Activated CD8-positive, alpha-beta memory T cell treated with anti-CD3 and anti-CD28 coated beads for 1 hour (primary cell): ENCODE measurements at places on chromosomes 5 and 9.

GRCh38 chr9:108016446-108016845, 526.9 kb upstream of the KLF4 start:
- no peak for DNase-seq

DNA sequence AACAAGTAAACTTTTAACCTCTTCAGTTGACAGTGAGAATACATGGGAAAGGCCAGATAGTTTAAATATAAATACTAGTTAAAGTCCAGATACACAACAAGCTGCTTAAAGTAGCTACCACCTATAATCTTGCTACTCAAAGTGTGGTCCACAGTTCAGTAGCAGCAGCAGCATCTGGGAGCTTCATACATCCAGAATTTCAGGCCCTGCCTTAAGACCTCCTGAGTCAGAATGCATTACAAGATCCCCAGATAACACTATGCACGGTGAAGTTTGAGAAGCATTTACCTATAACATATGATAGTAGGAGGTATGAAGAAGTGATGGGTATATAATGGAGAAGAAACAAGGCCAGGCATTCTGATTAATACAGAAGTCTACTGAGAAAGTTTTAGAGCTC, 244.5 kb downstream of the EFNA5 start:
- no peak for DNase-seq

DNA sequence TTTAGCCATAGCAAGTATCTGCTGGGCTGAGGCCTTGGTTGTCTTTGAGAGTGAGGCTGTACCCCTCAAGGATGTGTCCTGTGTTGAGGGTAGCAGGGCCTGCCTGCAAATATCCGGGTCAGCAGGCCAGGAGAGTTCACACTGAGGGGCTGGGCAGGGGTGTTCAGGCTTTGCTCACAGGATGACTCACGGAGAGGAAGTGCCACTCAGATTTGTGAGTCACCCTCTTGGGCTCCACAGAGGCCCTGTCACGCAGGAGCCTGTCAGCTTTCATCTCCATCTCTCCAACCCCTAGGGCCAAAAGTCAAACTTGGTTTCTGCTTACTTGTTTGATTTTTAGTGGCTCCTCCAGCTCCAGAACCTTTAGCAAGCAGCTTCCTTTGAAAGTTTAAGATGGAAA, 211.5 kb downstream of the SEC61B start:
- DNase-seq = no peak

DNA sequence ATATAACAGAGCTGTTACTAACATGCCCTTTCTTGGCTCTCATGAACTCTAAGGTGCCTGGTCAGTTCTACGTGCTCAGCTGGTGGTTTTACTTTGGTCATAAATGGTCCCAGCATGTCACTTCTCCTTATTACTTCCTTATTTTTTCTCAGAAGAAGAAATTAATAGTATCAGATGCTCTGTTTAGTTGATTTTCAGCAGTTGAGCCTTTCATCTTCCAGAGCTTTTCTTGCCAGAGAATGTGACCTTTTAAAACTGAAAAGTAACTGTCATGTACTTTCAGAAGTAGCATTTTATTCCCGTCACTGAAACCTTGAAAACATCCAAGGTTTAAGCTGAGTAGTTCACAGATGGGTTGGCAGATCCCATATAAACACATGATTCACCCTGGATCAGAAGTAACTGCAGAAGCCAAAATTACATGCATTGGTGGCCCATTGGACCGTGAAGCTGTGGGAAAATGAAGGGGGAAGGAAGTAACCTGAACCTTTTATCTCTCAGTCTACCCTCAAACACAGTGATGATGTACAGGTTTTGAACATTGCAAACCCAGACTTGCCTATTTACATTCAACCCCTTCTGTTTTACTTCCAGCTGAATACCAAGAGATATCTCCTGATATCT, 50.5 kb downstream of the HACD4 start:
- no peak for DNase-seq

DNA sequence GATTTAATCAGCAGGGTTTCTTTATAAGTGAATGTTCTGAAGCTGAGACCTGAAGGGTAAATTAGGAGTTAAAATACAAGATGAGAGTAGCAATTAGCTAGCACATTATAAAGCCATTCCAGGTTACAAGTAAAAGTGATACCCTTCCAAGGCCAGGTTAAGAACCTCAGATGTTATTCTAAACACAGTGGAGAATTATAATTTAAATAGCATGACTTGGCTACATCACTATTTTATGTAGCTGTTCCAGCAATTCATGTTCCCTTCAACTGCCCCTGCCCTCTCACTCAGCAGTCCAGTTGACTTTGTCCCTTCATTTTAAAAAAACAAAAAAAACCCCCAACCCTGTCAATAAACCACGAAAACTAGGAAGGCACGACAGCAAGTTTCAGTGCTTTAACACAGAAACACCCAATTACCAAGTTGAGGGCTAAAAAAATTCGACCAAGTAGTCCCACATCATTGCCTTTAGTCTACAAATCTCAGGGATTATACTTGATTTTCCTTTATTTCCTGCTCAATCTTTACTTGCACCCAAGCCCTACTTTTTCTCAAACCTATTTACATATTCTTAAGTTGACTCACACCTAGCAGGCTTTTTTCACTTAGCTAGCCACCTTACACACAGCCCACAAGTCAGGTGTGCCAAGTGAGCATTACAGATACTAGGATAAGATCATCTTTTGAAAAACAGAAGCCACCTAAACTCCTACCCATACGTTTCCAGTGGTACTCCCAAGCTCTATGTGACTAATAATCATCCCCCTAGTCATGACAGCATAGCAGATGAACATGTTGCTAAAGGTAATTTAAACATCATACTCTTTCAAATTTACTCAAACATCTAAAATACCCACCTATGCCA, 3.4 kb downstream of the RPL37 start:
- no peak for DNase-seq

DNA sequence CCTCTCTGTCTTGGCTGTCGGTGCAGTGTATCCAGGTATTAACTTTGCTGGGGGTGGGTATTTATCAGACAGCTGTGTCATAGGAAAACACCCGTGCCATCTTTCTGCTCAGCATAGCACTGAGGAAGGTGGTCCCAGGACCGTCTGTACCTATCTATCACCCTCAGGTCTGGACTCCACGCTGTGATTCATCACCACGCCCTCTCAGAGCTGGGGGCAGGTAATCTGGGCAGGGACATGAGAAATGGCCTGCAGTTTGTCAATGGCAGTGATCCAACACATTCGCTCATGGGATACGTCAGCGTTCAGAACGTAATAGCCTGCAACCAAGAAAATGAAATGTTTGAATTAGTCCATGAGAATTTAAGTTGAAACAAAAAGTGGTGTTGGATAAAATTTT, 151.6 kb upstream of the MAP1B start:
- DNase-seq = no peak

DNA sequence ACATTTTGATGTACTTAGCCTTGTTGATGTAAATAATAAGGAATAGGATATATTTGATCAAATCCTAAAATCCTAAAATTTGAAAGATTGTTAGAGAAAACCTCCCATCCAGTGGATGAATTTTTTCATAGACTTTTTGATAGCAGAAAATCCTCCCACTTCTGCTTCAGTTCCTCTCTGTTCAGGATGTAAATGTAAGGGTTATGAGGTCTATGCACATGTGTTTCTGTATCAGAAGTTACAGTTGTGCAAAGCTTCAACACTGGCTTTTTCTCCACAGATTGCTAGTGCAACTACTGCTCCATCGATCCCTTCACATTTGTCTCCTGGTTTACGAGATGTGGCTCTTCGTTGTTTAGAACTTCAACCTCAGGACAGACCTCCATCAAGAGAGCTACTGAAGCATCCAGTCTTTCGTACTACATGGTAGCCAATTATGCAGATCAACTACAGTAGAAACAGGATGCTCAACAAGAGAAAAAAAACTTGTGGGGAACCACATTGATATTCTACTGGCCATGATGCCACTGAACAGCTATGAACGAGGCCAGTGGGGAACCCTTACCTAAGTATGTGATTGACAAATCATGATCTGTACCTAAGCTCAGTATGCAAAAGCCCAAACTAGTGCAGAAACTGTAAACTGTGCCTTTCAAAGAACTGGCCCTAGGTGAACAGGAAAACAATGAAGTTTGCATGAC, 16.0 kb upstream of the SETD9 start:
- no peak for DNase-seq

- no peak for DNase-seq
These were observed 736 bp upstream of the NKD2 start for GRCh38 chr5:1007681-1008450.

DNA sequence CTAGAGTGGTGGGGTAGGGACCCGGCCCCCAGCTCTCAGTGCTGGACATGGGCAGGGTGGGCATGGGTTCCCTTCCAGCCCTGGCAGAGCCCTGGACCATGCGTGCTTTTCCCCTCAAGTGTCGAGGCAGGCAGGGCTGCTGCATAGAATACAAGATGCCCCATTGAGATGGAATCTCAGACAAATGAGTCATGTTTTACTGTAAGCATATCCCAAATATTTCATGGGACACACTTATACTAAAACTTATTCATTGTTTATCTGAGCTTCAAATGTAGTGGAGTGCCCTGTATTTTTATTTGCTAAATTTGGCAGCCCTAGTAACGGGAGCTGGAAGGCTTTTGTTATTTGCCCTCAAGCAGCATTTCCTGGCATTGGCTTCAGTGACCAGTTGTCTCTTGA, 3.2 kb upstream of the RNU6ATAC start:
- DNase-seq = no peak

GRCh38 chr5:21263361-21263760, 1275.4 kb upstream of the CDH18 start:
- DNase-seq = no peak

DNA sequence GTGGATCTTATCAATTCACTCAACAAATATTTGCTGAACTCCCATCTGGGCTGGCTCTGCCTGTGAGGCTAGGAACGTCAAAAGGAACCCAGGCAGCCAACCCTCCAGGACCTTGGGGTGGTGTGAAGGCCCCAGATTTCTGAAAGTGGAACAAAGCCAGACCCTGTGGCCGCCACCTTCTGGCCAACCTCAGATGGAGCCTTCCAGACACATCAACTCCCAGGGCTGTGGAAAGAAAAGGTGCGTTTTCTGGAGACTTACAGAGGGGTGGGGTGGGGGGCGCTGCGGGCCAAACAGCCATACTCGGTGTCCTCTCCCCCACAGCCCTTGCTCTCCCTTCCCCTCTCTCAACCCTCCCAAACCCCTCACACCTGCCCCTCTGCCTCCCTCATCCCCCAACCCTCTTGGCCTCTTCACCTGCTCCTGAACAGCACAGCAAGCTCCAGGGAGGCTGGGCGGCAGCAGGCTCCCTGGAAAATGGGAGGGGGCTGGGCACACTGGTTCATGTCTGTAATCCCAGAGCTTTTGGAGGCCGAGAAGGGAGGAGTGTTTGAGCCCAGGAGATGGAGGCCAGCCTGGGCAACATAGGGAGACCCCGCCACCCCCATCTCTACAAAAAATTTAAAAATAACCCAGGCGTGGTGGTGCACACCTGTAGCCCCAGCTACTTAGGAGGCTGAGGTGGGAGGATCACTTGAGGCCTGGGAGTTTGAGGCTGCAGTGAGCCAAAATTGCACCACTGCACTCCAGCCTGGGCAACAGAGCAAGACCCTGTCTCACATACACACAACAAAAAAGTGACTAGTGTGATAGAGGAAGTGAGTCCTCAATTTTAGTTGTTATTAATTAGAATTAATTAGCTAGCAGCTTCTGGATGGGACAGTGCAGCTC, 45.0 kb upstream of the PRRC2B start:
- no peak for DNase-seq
